ENCODE measurements at places on chromosomes 1 and 21. TPM values are rescaled to one million over a fixed set of nuclear protein-coding genes. Genes with fewer than 3 reads are reported as not detected.

Gene HCRTR1
- total RNA-seq, result 0.50 TPM

Gene MTOR
- 40.5 TPM for total RNA-seq

Gene NUDT4B
- 0.68 TPM for total RNA-seq

Gene SEMA4A
- total RNA-seq, result 1.8 TPM

Gene DVL1
- total RNA-seq, result 95.7 TPM

Gene RGS18
- total RNA-seq, result not detected

Gene SYCP1
- not detected for total RNA-seq

Gene OPRD1
- total RNA-seq, result 0.27 TPM

Gene C1QB
- total RNA-seq, result not detected

Gene SPRR2G
- not detected for total RNA-seq

Gene MIA3
- 83.6 TPM for total RNA-seq

Gene SSBP3
- 56.4 TPM for total RNA-seq

Gene SNAPIN
- total RNA-seq, result 46.3 TPM

Gene CRNN
- not detected for total RNA-seq

Gene RIPPLY3
- 0.21 TPM for total RNA-seq

Gene C4BPA
- not detected for total RNA-seq

Gene LAMB3
- total RNA-seq, result 4.1 TPM

Gene AADACL4
- not detected for total RNA-seq

Gene SCAF4
- 33.7 TPM for total RNA-seq

Gene LCE5A
- not detected for total RNA-seq

Gene MCOLN2
- not detected for total RNA-seq

Gene ESPN
- total RNA-seq, result not detected

Gene PALMD
- 7.0 TPM for total RNA-seq

Gene TRAF3IP3
- not detected for total RNA-seq

Gene MASP2
- total RNA-seq, result not detected

Gene EXTL2
- 33.6 TPM for total RNA-seq

Gene KIF26B
- 8.6 TPM for total RNA-seq

Gene THEM5
- not detected for total RNA-seq

Gene PYHIN1
- not detected for total RNA-seq
